ENCODE measurements at places on chromosomes 16 and 17.
A peak's percentile ranks its signal among the peaks of the same experiment; 100 is the strongest.

DNA sequence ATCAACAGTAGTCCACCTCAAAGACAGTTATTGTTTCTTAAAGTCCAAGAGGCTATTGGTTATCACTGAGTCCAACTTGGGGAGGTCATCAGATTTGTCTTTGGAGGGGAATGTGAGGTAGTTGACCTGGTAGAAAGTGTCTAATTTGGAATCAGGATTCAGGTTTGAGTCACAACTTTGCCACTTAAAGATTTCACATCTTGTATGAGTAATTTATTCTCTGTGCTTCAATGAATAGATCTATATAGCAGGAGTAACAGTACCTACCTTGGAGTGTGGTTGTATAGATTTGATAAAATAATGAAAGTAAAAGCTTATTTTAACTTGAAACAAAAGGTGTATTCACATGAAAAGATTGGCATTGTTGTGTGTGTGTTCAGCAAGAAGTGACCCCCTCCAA lies 119.3 kb upstream of the TBX2 start:
- H3K4me1 ChIP-seq, result no peaks in the 10 kb centered on the region
- H3K27ac ChIP-seq, result no peak overlapping the region
- DNase-seq, result no peak
- no peaks in the 10 kb centered on the region for H3K27me3 ChIP-seq
- H3K4me3 ChIP-seq, result no peak overlapping the region
- no peaks in the 10 kb centered on the region for H3K36me3 ChIP-seq

DNA sequence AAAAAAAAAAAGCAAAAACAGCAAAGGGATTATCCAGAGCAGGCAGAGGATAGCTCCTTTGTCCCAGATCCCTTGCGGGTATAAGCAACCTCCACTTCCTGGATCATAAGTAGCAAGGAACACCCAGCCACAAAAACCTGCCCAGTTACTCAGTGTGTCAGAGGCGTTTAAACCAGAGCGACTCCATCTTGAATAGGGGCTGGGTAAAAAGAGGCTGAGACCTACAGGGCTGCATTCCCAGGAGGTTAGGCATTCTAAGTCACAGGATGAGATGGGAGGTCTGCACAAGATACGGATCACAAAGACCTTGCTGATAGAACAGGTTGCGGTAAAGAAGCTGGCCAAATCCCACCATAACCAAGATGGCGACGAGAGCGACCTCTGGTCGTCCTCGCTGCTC lies 33.4 kb upstream of the HELZ start:
- H3K4me3 ChIP-seq, result no peak overlapping the region
- H3K4me1 ChIP-seq, result no peaks in the 10 kb centered on the region
- no peaks in the 10 kb centered on the region for H3K36me3 ChIP-seq
- no peaks in the 10 kb centered on the region for H3K27me3 ChIP-seq
- DNase-seq, result no peak

DNA sequence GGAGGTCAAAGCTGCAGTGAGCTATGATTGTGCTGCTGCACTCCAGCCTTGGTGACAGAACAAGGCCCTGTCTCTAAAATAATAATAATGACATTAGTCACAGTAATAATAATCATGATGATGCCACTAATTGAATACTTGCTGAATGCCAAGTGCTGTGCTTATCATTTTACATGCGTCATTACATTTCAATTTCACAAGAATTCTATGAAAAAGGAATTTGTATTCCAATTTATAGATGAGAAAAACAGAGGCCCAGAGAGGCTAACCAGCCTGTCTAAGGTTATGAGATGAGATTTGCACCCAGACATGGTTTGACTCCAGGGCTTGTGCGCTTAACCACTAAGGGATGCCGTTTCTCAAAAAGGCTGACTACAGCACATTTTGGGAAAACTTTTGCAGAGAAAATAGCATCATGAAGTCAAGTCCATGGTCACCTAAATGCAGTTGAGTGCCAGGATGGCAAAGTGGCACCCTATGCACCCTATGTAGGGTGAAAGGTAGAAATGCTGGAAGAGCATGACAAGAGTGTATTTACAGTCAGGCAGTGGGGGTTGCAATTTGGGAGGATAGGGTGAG lies 144.3 kb upstream of the CACNG3 start:
- no peak overlapping the region for H3K27ac ChIP-seq
- no peaks in the 10 kb centered on the region for H3K4me1 ChIP-seq
- H3K36me3 ChIP-seq, result peaks cover 7% of the 10 kb centered on the region
- H3K27me3 ChIP-seq, result no peaks in the 10 kb centered on the region
- no peak overlapping the region for H3K4me3 ChIP-seq

DNA sequence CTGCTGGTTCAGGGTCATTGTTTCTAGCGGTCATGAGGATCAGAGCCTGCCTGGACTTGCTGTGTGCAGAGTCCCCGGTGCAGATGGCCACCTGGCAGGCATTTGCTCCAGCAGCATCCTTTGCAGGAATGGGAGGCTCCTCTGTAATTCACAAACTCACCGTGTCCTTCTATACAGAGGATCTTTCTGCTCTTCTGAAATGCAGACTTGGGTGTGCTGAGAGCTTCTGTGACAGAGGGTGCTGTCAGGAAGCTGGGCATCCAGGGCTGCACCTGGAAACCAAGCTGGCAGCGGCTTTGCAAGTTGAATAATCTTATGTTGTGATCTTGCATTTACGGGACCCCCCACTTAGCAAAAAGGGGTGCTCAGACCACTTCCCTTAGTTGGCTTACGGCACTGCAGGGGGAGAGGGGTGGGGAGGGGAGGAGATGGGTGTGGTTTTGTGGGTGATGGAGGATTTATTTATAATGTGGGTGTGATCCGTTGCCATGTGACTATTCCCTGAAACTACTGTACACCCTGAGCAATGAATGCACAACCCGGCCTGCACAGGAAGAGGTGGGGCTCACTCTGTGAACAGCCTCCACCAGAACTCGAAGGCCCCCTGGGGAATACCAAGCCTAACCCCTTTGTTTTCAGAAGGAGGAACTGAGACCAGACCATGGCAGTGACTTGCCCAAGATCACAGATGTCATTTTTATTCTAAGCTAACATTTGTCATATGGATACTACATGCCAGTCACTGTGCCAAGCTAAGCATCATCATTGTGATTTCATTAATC lies 178.3 kb downstream of the PRKCB start:
- DNase-seq, result peak; percentile 16
- H3K27ac ChIP-seq, result peak overlapping the region; percentile 55
- H3K36me3 ChIP-seq, result no peaks in the 10 kb centered on the region
- peak overlapping the region; percentile 9 for H3K4me3 ChIP-seq

GRCh38 chr16:53152329-53152728 lies 97.5 kb downstream of the CHD9 start:
- no peaks in the 10 kb centered on the region for H3K27me3 ChIP-seq
- no peak for DNase-seq
- H3K4me1 ChIP-seq, result no peaks in the 10 kb centered on the region
- no peak overlapping the region for H3K4me3 ChIP-seq

- H3K27me3 ChIP-seq, result no peaks in the 10 kb centered on the region
- no peaks in the 10 kb centered on the region for H3K36me3 ChIP-seq
- no peak for DNase-seq
- no peak overlapping the region for H3K4me3 ChIP-seq
Observed at GRCh38 chr17:60926466-60927183, 249.0 kb downstream of the BCAS3 start.

Data from effector memory CD4-positive, alpha-beta T cell (primary cell).